Motor neuron (in vitro differentiated cells): ENCODE measurements at places on chromosomes 11 and 22.

DNA sequence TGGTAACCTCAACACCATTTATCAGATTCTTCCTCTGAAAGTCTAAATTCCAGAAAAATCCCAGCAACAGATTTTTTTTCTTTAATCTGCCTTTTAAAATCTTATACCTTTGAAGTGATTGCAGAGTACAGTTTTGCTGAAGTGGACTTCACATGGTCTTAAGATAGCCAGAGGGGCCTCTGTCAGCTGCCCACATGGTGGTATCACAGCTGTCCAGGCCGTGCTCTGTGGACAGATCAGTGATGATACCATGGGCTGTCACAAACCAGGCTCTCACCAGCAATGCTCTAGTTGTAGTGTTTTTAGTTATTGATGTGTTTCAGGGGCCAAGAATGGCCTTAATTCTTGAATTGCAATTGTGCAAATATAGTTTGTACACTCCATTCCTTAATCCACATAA lies 44.0 kb downstream of the PARVA start:
- no peak for ATAC-seq

GRCh38 chr22:35443338-35443737 lies 43.4 kb downstream of the MCM5 start:
- ATAC-seq: no peak

GRCh38 chr22:42322562-42322926 lies 52.1 kb upstream of the TCF20 start:
- no peak for ATAC-seq

DNA sequence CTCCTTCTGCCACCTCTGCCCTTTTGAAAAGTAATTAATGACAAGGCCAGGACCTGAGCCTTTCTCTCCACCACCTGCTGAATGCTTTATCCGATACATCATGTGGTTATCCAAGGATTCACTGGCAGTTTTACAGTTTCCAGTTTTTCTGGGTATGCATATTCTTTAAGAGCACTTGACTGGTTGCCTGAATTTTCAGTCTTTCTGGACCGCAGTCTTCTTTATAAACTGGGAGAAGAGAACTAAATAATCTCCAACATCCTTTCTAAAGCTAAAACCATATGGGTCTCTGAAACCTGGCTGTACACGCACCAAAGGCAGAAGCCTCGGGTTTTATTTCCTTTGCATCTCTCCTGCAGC lies 65.1 kb downstream of the BTG4 start:
- no peak for ATAC-seq

DNA sequence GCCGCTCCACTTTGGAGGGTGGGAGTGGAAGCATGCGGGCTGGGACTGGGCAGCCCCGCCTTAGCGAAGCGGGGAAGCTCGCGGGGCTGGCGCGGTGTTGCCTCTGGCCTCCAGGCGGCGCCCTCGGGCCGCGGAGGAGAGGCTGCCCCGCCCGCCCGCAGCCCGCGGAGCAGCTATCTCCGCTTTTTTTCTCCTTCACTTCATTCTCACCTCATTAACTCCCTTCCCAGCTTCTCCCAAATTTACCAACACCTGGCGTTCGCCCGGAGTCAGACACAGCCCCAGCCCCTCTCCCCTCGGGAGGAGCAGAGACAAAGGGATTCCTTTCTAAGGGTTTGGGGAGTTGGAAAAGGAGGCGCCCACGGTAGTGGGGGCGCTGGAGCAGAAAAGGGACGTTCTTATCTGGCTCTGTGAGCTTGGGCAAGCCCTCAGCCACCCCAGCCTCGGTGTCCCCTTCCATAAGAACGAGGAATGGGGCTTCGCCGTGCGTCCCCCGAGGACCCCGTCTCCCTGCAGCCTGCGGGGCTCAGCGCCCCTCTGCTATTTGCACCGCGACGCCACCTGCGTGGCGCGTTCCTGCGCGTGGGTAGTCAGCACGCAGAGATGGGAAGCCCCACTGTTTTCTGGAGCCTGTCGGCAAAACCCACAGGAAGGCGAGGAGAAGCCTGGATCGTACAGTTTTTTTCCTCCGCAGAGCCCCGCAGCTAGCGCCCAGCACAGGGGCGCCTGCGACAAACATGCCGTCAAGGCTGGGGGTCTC lies 1.5 kb upstream of the WNT11 start:
- peak; percentile 48 for ATAC-seq

GRCh38 chr22:38218661-38219622 lies 17.1 kb downstream of the MAFF start:
- ATAC-seq: peak; percentile 72

DNA sequence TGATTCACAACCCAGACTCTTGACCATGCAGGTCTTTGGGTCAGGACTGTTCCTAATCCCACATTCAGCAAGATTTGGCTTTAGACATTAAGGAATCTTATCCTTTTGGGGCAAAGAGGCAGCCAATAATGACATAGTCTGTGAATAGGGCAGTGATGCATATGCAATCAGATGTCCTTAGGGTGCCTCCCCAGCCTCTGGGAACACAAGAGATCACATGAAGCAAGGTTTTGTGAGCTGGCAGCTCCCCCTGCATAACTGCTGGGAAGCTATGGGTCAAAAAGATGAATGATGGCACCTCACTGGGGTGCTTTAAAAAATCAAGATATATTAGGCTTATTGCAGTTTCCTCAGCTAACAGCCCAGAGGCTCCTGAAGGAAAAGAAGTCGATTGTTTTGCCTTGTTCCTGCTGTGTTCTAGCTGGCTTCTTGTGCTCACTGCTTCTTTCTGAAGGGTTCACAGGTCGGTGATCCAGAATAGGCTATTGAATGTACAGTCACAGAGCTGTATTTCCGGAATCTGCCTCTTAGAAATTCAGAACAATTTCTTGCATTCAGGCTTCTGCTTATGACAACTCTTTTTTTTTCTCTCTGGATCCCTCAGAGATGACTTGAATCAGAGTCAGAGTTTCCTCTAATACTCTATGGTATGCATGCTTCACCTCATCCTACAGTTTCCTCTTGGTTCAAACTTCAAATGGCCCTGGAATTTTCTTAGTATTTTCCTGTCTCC lies 31.7 kb downstream of the INSC start:
- ATAC-seq: no peak

- no peak for ATAC-seq
Observed at GRCh38 chr11:96328395-96329010, 14.5 kb downstream of the MAML2 start.

- no peak for ATAC-seq
Observed at GRCh38 chr11:84541731-84542340, 1085.3 kb downstream of the DLG2 start.

DNA sequence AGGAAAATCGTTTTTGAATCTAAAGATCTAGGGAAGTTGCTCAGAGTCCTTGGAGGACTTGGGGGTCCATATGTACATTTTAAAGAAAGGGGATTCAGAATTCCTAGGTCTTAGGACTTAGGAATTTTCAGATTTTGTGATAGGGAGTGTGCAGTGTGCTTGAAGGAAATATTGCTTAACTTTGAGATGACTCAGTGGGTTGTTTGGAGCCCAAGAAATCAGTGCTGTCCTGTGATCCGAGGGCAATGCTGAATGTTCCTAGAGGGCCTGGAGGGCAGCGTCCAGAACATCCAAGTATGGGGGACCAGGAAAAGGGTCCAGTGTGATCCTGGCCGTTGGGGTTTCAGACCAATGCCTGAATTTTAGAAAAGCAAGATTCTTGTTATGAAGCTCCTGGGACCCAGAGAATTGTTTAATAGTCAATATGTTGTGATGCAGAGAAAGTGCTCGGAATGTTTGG lies 3.1 kb upstream of the IGF2 start:
- ATAC-seq: no peak

DNA sequence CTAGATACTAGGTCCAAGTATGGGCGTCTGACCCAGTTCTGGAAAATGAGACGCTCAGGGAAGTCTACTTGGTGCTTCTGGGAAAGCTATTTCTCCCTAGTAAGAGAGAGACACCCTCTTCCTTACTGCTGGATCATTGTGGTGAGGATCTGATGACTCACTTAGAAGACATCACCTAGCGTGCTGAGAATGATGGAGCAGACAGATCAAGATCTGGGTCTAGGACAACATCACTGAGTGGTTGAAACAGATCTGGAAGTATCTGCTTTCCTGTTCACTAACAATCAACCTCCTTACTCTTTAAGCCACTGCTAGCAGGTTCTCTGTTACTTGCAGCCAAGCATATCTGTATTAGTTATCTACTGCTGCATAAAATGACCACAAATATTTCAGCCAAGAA lies 38.3 kb upstream of the HMGXB4 start:
- ATAC-seq: no peak

DNA sequence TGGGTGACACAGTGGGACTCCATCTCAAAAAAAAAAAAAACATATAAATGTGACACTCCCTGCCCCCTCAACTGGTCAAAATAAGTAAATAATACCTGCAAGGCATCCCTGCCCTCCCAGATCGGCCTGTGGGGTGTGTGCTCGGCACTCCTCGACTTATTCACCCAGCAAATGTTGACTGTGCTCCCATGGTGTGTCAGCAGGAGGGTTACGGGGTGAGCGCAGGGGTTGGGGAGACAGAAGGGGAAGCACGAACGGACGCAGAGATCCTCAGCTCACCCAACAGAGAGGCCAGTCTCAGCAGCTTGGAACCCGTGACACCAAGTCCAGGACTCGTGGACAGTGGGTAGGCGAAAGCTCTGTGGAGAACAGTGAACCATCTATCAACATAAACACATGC lies 1.6 kb upstream of the ADM2 start:
- no peak for ATAC-seq

DNA sequence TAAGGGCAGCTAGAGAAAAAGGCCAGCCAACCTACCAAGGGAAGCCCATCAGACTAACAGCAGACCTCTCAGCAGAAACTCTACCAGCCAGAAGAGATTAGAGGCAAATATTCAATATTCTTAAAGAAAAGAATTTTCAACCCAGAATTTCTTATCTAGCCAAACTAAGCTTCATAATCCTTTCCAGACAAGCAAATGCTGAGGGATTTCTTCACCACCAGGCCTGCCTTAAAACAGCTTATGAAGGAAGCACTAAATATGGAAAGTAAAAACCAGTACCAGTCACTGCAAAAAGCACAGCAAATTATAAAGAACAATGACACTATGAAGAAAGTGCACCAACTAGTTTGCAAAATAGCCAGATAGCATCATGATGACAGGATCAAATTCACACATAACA lies 30.6 kb upstream of the CASP12 start:
- no peak for ATAC-seq

GRCh38 chr11:3177931-3178330 lies 12.8 kb upstream of the OSBPL5 start:
- ATAC-seq: no peak

DNA sequence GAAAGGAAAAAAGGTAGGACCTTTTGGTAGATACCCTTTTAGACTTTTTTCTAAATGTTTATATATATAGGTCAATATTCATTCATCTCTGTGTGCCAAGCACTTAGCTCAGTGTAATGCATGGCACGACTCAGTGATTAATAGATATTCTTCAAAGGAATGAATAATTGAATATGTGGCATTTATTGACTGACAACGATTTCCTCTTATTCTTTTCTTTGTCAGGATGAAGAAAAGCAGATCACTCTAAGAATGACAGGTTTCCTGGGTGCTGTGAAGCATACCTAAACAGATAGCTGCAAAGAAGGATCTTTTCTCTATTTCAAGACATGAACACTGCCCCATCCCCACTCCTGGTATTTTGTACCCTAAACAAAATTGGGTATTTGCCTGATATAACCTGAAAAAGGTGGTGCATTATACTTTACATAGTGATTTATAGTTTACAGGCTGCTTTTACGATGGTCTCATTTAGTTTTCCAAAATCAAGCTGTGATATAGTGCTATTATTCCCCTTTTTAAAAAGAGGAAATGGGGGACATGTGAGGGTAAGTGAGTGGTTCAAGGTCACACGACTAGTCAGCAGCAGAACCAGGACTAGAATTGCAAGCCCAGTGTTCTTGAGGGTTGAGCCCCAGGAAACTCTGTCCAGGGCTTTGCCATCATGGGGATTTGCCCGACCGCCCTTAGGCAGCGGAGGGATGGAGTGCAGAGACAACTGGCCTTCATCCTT lies 32.9 kb upstream of the CLMP start:
- no peak for ATAC-seq

DNA sequence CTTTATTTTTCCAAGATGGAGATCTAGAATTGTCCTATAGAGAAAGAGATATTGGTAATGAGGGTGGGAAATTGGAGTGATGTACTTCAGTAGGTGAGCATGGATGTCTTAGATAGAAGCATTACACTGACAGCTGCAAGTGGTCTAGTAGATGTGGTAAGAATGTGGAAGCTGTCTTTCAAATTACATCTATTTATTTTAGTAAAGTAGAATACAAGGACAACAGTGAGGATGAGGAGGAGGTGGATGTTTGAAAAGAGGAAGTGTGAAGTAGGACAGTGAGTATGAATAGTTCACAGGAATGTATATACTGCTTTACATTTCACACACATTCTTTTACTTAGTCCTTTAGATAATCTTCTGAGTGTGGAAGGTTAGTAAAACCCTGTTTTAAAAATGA lies 64.2 kb downstream of the HIPK3 start:
- no peak for ATAC-seq

- ATAC-seq: no peak
Observed at GRCh38 chr11:112525844-112526590, 265.4 kb upstream of the PLET1 start.

GRCh38 chr11:106493751-106494150 lies 416.3 kb downstream of the AASDHPPT start:
- no peak for ATAC-seq

GRCh38 chr11:61116426-61117167 lies 14.3 kb downstream of the CD5 start:
- no peak for ATAC-seq

DNA sequence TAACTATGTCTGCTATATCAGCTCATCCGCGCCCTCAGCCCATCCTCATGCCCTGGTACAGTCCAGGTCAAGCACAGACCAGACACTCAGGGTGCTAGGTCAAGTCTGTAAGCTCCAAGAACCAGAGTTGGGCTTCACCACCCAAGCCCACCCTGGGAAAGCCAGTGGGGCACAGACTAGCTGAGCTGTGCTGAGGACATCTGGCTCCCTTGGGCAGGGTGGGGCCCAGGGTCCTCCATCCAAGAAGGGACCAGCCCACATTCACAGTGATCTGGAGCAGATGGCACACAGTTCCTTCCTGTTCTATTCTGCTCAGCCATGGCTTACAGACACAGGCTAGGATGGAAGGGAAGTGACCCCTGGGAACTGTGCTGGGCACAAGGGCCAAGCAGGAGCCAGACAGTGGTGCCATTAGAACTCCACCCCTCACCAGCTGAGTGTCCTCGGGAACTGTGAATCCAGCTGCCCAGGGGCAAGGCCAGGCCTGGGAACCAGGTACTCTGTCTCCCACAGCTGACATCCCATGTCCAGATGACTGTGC lies 9.1 kb downstream of the P2RY6 start:
- ATAC-seq: peak; percentile 12

GRCh38 chr11:15186146-15186545 lies 71.4 kb downstream of the INSC start:
- ATAC-seq: no peak

GRCh38 chr22:36736701-36737320 lies 33.3 kb upstream of the CACNG2 start:
- no peak for ATAC-seq

- no peak for ATAC-seq
Observed at GRCh38 chr22:43720716-43721115, 91.4 kb downstream of the EFCAB6 start.
